Naive B cell (primary cell): ENCODE measurements at places on chromosomes 12 and 14. TPM values are rescaled to one million over a fixed set of nuclear protein-coding genes. Genes with fewer than 3 reads are reported as not detected.

- no peaks in the 10 kb centered on the region for H3K27me3 ChIP-seq
- no peak overlapping the region for H3K27ac ChIP-seq
- no peak overlapping the region for H3K4me3 ChIP-seq
Measured at GRCh38 chr12:126432780-126433179, 1367.5 kb downstream of the AACS start.

- no peak for DNase-seq
- no peaks in the 10 kb centered on the region for H3K27me3 ChIP-seq
- H3K4me3 ChIP-seq, result peak overlapping the region; percentile 67
- H3K4me1 ChIP-seq, result peaks cover 84% of the 10 kb centered on the region
- peak overlapping the region; percentile 99 for H3K27ac ChIP-seq
Measured at GRCh38 chr14:69620211-69620611, 8.8 kb downstream of the SUSD6 start.

DNA sequence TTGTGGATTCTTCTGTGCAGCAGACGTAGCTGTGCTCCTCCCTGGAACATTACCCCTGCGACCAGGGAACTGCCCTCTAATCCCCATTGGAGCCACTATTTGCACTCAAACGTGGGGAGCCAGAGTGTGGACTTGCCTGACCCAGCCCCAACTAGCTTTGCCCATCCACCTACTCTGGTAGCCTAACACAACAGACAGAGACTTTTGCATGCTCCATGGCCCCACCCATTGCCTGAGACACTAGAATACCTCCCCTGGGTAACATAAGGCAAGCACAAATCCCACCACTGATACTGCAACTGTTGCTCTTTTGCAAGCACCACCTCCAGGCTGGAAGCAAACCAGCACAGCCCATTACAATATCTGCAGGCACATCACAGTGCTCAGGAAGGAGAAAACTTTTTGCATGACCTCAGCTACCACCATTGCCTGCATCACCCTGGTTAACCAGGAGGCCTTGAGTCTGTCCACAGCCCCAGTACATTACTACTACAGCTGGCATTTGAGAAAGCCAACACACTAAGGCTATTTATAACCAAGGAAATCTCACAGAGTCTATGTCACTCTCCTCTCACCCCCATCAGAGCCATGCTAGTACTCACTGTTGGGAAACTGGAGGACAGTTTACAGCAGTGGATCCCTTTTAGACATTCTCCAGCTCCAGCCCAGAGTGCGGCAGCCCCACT is 15.0 kb downstream of the CEP128 start:
- H3K27me3 ChIP-seq, result peaks cover 10% of the 10 kb centered on the region
- H3K27ac ChIP-seq, result no peak overlapping the region
- H3K4me1 ChIP-seq, result peaks cover 15% of the 10 kb centered on the region
- no peak for DNase-seq

KLRC3 gene
- not detected for polyA plus RNA-seq

GRCh38 chr12:68138480-68138879 is 21.1 kb downstream of the IFNG start:
- H3K27ac ChIP-seq, result no peak overlapping the region
- peaks cover 7% of the 10 kb centered on the region for H3K4me1 ChIP-seq
- H3K36me3 ChIP-seq, result peaks cover 12% of the 10 kb centered on the region
- DNase-seq, result no peak

DNA sequence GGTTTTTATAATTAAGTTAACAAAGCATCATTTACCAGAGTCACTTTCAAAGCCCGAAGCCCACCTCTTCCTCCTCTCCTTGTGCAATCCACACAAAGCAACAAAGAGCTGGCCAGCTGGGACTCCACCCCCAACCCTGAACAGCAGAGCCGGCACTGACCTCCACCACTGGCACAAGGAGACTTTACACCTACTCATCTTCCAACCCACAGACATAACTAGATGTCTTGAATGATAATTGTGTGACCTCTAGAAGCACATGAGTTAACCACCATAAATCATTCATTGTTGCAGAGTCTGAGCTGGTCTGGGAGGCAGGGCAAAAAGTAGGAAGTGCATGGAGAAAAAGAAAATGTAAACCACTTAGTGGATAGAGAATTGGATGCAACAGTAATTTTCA is 72.2 kb downstream of the ST8SIA1 start:
- no peak overlapping the region for H3K4me3 ChIP-seq
- H3K27me3 ChIP-seq, result peaks cover 21% of the 10 kb centered on the region
- no peak overlapping the region for H3K27ac ChIP-seq
- no peaks in the 10 kb centered on the region for H3K36me3 ChIP-seq
- DNase-seq, result no peak
- no peaks in the 10 kb centered on the region for H3K4me1 ChIP-seq

HEATR5A gene
- 11.9 TPM for polyA plus RNA-seq

CCDC38 gene
- polyA plus RNA-seq, result not detected

GRCh38 chr12:69835081-69835480 is 10.1 kb downstream of the MYRFL start:
- H3K36me3 ChIP-seq, result no peaks in the 10 kb centered on the region
- no peaks in the 10 kb centered on the region for H3K4me1 ChIP-seq
- H3K27ac ChIP-seq, result no peak overlapping the region
- no peak for DNase-seq
- peaks cover 14% of the 10 kb centered on the region for H3K27me3 ChIP-seq

GRCh38 chr14:34965912-34966311 is 16.9 kb upstream of the SRP54 start:
- peaks cover 9% of the 10 kb centered on the region for H3K36me3 ChIP-seq
- H3K4me3 ChIP-seq, result no peak overlapping the region
- DNase-seq, result no peak
- no peaks in the 10 kb centered on the region for H3K27me3 ChIP-seq
- no peaks in the 10 kb centered on the region for H3K4me1 ChIP-seq

- H3K27ac ChIP-seq, result no peak overlapping the region
- no peaks in the 10 kb centered on the region for H3K36me3 ChIP-seq
- no peaks in the 10 kb centered on the region for H3K27me3 ChIP-seq
- H3K4me3 ChIP-seq, result no peak overlapping the region
- no peak for DNase-seq
Measured at GRCh38 chr12:60672949-60673348, 1077.1 kb downstream of the SLC16A7 start.

ADAM21 gene
- 0.33 TPM for polyA plus RNA-seq

DNA sequence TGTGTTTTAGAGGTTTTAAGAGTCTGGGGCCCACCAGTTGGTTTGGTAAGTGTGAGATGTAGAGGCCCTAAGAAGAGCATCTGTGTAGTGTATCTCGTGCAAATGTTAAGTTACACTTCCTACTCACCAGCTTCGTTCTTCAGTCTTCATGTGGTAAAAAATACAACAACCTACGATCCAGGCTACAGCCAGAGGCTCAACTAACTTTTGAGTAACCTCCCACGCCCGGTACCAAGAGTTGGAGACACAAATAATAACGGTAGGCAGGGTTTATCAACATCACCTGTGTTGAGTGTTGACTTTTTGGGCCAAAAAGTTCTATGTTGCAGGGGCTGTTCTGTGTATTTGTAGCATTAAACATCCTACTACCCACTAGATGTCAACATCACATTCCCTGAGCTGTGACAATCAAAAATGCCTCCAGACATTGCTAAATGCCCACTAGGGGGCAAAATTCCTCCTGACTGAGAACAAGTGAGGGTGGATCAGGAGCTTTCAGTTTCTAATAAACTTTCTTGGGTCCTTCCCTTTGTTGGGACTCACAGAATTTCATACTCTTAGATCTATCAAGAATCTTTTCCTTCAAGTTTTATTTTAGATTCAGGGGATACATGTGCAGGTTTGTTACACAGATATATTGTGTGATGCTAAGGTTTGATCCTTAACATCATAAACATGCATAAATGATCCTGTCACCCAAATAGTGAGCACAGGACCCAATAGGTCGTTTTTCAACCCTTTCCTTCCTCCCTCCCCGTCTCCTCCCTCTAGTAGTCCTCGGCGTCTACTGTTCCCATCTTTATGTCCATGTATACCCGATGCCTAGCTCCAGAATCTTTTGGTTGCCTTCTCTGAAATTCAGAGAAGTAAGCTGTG is 94.7 kb downstream of the SLC2A13 start:
- H3K4me3 ChIP-seq, result peak overlapping the region; percentile 88
- peaks cover 4% of the 10 kb centered on the region for H3K4me1 ChIP-seq
- no peaks in the 10 kb centered on the region for H3K36me3 ChIP-seq
- DNase-seq, result peak; percentile 68
- no peak overlapping the region for H3K27ac ChIP-seq

- H3K27ac ChIP-seq, result no peak overlapping the region
- H3K4me1 ChIP-seq, result no peaks in the 10 kb centered on the region
- H3K27me3 ChIP-seq, result no peaks in the 10 kb centered on the region
- H3K36me3 ChIP-seq, result no peaks in the 10 kb centered on the region
- no peak overlapping the region for H3K4me3 ChIP-seq
Measured at GRCh38 chr12:23493672-23494071, 455.8 kb downstream of the SOX5 start.

DNA sequence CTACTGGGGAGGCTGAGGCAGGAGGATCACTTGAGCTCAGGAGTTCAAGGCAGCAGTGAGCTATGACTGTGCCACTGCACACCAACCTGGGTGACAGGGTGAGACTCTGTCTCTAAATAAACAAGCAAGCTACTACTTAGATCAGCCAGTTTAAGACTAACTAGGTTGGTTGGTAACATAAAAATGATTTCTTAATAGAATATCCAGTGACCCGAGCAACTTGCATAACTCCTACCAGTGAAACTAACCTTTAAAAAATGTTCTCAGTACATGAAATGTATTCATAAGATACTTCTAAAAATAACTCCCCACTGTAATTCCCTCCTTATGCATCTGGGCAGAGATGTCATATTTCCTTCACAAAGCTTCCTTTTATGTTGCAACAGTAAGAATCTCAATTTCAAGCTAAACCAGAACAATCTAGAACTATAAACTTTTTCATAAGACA is 15.9 kb downstream of the TAOK3 start:
- H3K27ac ChIP-seq, result no peak overlapping the region
- H3K4me1 ChIP-seq, result peaks cover 61% of the 10 kb centered on the region
- H3K36me3 ChIP-seq, result peaks cover 17% of the 10 kb centered on the region
- H3K27me3 ChIP-seq, result no peaks in the 10 kb centered on the region

DNA sequence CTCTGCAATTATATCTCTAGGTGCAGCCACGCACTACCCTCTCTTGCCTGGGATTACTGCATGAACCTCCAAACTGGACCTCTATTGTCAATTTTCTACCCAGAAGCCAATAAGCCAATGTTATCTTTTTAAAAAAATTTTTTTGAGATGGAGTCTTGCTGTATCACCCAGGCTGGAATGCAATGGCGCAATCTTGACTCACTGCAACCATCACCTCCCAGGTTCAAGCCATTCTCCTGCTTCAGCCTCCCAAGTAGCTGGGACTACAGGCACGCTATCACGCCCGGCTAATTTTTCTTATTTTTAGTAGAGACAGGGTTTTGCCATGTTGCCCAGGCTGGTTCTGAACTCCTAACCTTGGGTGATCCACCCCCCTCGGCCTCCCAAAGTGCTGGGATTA is 11.2 kb upstream of the PXN start:
- H3K36me3 ChIP-seq, result no peaks in the 10 kb centered on the region
- H3K4me1 ChIP-seq, result no peaks in the 10 kb centered on the region
- DNase-seq, result no peak
- no peak overlapping the region for H3K4me3 ChIP-seq

- no peak overlapping the region for H3K4me3 ChIP-seq
- peak; percentile 14 for DNase-seq
- no peaks in the 10 kb centered on the region for H3K36me3 ChIP-seq
- H3K27me3 ChIP-seq, result no peaks in the 10 kb centered on the region
Measured at GRCh38 chr12:89821896-89822295, 113.3 kb upstream of the ATP2B1 start.

OR4E1 gene
- not detected for polyA plus RNA-seq

DNA sequence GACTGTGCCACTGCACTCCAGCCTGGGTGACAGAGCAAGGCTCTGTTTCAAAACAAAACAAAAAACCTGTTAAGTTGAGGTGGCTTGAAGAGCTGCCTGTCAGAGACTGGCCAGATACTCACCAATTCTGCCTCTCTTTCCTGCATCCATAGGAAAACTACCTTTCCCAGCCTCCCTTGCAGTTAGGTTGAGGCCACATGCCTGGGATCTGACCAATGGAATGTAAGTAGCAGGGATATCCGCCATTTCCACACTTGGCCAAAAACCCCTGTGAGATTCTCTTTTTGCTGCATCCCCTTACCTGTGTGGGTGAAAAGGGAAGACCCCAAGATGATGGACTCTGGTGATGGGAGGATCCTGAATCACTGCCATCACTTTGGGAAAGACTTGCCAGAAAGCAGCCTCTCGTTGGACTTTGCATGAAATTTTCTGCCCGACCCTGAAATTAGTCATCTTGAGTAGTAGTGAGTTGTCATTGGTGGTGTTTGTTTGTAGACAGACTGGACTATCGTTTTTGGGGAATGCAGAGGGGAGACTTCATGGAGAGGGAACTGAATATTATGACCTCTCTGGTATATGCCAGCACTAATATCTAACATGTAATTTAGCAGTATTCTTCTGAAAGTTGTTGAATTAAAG is 14.0 kb downstream of the GPR68 start:
- no peak overlapping the region for H3K4me3 ChIP-seq
- no peak overlapping the region for H3K27ac ChIP-seq
- no peak for DNase-seq
- no peaks in the 10 kb centered on the region for H3K27me3 ChIP-seq
- H3K4me1 ChIP-seq, result peaks cover 85% of the 10 kb centered on the region

GRCh38 chr12:22743700-22744099 is 118.7 kb downstream of the ETNK1 start:
- no peaks in the 10 kb centered on the region for H3K27me3 ChIP-seq
- no peaks in the 10 kb centered on the region for H3K36me3 ChIP-seq
- DNase-seq, result no peak
- no peaks in the 10 kb centered on the region for H3K4me1 ChIP-seq
- no peak overlapping the region for H3K27ac ChIP-seq
- no peak overlapping the region for H3K4me3 ChIP-seq

GPR162 gene
- polyA plus RNA-seq, result not detected

DNA sequence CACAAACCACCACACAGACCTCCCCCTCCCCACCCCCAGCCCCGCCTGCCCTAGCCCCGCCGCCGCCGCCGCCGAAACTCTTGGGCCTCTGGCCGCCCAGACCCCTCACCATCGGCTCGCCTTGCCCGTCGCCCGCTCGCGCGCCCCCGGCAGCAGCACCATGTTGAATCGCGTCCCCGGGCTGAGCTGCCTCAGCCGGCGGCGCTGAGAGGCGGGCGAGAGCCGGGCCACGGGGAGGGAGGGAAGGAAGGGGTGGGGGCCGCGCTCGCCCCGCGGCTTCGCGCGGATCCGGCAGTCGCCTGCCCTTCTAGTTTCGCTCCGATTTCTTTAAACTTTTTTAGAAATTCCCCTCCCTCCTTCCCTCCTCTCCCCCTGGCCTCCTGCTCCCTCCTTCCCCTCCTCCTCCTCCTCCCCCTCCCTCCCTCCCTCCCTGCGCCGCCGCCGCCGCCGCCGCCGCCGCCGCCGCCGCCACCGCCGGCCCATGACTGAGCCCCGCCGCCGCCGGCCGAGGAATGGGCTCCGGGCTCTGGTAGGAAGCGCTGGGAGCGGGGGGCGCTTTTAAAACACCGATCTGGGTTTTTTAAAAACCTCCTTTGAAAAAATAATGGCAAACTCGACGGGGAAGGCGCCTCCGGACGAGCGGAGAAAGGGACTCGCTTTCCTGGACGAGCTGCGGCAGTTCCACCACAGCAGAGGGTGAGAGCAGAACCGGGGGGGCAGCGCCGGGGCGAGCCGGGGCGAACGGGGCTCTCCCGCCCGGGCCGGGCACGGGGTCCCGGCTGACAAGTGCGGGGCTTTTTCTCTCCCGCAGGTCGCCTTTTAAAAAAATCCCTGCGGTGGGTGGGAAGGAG is at the start of gene ARID2:
Gene ARID2, plus strand, starts transcription at position 474 of the 851 bp plus-strand sequence. Its CDS starts 131 bp downstream, at position 605.
- H3K27me3 ChIP-seq, result no peaks in the 10 kb centered on the region
- H3K36me3 ChIP-seq, result peaks cover 3% of the 10 kb centered on the region
- H3K27ac ChIP-seq, result peak within 1 kb of the TSS; percentile 99
- peak; percentile 76 for DNase-seq

- H3K4me1 ChIP-seq, result no peaks in the 10 kb centered on the region
- no peak overlapping the region for H3K4me3 ChIP-seq
- DNase-seq, result no peak
- no peak overlapping the region for H3K27ac ChIP-seq
Measured at GRCh38 chr14:102495491-102496330, 13.9 kb downstream of the ANKRD9 start.
